ENCODE measurements at places on chromosomes 2 and 18. TPM values are rescaled to one million over a fixed set of nuclear protein-coding genes. Genes with fewer than 3 reads are reported as not detected.

C2orf78 gene
- total RNA-seq = not detected

PLA2R1 gene
- 0.88 TPM for total RNA-seq

KCNJ3 gene
- 0.04 TPM for total RNA-seq

LRATD1 gene
- total RNA-seq = 0.08 TPM

LRRTM4 gene
- total RNA-seq = not detected

RANBP2 gene
- 33.7 TPM for total RNA-seq

NYAP2 gene
- total RNA-seq = not detected

RAPGEF4 gene
- 2.2 TPM for total RNA-seq
